Choroid plexus epithelial cell (primary cell): ENCODE measurements at places on chromosomes 3 and 15.

DNA sequence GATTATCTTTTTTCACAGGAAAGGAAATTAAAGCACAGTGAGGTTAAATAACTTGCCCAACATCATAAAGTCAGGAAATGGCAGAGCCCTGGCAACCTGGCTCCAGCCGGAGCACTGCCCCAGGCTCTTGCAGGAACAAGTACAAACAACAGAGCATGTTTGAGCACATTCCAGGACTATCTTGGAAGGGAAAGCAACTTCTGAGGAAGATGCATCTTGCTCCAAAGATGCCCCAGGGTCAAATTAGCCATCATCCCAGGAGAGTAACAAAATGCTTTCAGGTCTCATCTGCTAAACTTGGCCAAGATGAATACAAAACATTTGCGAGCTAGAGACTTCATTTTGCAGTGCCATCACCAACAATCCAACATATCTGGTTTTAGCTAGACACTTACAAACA is 162.4 kb upstream of the LRRN1 start:
- DNase-seq: no peak

DNA sequence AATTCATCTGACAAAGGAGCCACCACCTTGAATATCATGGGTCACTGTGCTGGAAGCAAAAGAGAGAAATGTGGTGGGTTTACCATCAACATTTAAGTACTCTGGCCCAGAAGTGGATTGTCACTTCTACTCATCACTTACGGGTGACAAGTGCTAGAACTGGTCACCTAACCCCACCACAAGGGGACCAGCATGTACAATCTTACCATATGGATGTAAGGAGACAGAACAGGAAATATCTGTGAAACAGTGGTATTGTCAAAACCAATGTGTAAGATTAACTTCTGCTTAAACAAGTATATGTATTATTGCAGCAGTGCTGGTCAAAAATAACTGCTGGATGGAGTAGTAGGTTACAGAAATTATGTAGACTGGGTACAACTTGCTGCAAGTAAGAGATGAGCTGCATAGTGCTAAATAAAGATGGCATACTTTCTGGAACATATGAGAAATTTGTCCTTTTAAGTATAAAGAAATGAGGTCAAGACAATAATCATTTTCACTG is 171.8 kb downstream of the POTEB3 start:
- DNase-seq: no peak

DNA sequence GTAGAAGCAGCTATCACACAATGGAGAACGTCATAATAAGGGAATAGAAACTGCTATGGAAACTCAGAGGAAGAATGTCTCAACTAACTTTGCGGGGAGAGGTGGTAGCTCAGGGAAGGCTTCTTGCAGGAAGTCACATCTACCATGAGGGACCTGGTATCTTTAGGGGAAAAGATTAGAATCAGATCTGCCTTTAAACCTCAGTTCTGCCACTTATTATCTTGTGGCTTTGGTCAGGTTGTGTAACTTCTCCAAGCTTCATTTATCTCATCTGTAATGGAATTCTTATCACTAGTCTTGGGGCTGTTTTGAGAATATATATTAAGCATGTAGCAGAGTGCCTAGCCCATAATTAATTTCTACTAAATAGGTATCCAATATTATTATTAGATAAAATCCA is 46.4 kb upstream of the PRICKLE2 start:
- DNase-seq: no peak

GRCh38 chr3:38738630-38739395 is 77.2 kb downstream of the SCN10A start:
- DNase-seq: peak; percentile 71

DNA sequence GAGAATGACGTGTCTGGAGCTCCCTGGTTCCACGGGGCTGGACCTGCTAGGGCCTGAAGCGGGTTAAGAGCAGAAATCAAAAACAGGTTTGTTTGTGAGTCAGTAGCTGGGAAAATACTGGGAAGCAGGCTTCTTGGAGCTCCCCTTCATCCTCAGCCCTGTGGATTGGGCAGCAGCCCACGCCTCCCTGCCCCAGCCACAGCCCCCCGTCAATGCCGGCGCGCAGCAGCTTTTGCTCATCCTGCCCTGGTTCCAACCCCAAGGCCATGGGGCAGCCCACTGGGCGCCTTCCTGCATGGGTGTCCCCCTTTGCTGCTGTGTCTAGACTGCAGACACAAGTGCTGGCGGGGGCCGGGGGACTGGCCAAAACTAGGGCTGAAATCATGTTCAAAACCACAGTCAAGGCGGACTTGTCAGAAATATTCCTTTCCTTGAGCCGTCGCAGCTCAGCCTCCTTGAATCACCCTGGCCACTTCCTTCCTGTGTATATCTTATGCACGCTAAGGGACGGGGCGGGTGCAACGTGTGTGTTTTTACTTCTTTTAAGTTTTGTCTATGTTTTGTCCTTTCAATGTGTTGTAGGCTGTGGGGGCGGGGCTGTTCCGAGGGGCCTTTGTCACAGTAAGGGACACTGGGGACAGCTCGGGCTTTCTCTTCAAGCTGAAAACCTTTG is 108.1 kb downstream of the KLF13 start:
- peak; percentile 80 for DNase-seq

GRCh38 chr3:153160451-153161137 is 1.4 kb upstream of the RAP2B start:
- DNase-seq: peak; percentile 88

DNA sequence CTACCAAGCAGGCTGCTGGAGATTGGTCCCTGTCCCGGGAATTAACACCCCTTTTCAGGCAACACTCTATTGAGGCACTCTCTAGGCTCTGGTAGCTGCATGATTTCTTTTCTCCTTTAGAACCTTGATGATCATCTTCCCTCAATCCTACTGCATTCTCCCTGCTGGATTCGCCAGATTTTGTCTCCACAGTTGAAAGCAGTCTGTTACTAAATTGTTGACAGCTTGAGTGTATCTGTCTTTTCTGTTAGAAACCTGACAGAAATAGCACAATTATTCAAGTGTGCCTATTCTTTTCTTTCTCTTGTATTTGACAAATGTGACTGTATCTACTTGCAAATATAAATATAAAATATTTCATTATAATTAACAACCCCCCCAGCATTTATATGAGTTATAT is 830.8 kb upstream of the CADM2 start:
- no peak for DNase-seq

- peak; percentile 58 for DNase-seq
Measured at GRCh38 chr15:36589971-36590370, 10.5 kb downstream of the CDIN1 start.

GRCh38 chr3:149414557-149415231 is 37.2 kb upstream of the TM4SF1 start:
- peak; percentile 76 for DNase-seq
